ENCODE measurements at places on chromosomes 16 and 17.

- no peak for DNase-seq
- H3K36me3 ChIP-seq = peaks cover 8% of the 10 kb centered on the region
- peaks cover 9% of the 10 kb centered on the region for H3K4me1 ChIP-seq
- H3K27ac ChIP-seq = no peak overlapping the region
These were observed 74.7 kb downstream of the CHD9 start for GRCh38 chr16:53129281-53130158.

- no peak overlapping the region for H3K4me3 ChIP-seq
- no peak for DNase-seq
- no peaks in the 10 kb centered on the region for H3K36me3 ChIP-seq
- H3K4me1 ChIP-seq = peaks cover 34% of the 10 kb centered on the region
- no peak overlapping the region for H3K27ac ChIP-seq
- H3K27me3 ChIP-seq = no peaks in the 10 kb centered on the region
These were observed 200.2 kb downstream of the CCDC182 start for GRCh38 chr17:57544834-57545463.

- DNase-seq = no peak
- no peaks in the 10 kb centered on the region for H3K36me3 ChIP-seq
- no peak overlapping the region for H3K4me3 ChIP-seq
- H3K27ac ChIP-seq = no peak overlapping the region
- peaks cover 6% of the 10 kb centered on the region for H3K4me1 ChIP-seq
These were observed 1.0 kb upstream of the B9D1 start for GRCh38 chr17:19363460-19364035.

DNA sequence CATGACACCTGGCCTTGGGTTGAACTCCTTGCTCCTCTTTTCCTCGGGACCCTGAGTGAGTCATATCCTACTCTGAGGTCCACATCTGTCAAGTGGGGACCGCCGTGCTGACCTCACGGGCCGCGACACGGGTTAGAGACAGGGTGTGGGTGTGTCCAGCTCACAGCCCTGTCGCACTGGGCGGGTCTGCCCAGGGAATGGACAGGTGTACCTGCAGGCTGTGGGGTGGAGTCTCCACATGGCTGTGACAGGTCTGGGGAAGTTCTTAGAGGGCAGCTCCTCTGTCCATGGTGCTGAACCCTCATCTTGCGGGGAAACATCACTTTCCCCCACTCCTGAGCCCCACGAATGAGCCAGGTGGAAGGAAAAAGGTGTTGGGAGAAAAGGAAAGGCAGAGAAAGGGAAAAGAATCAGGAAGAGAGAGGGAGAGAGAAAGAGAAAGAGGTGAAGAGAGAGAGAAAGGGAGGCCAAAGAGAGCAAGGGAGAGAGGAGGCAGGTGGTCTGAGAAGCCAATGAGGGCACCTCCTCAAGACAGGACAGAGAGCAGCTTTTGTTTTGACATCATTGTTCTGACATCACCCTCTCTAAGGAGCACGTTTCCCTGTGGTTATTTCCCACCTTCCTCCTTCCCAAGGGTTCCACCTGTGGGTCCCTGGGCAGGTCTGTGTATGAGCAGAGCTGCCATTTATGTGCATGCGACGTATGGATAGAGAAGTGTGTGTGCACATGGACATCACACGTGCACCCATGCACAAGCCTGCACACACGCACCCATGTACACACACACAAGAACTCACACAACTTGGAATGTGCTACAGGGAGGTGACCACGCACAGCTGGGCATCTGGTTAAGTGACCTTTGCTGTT is 32.6 kb upstream of the CBFA2T3 start:
- DNase-seq = no peak
- peaks cover 68% of the 10 kb centered on the region for H3K27me3 ChIP-seq
- no peak overlapping the region for H3K4me3 ChIP-seq
- H3K36me3 ChIP-seq = no peaks in the 10 kb centered on the region
- no peak overlapping the region for H3K27ac ChIP-seq
- no peaks in the 10 kb centered on the region for H3K4me1 ChIP-seq

Data from activated naive CD8-positive, alpha-beta T cell treated with anti-CD3 and anti-CD28 coated beads for 36 hours (primary cell).